Spinal cord (tissue), 10 donors: ENCODE measurements at places on chromosomes 3 and 15. TPM values are rescaled to one million over a fixed set of nuclear protein-coding genes. Genes with fewer than 3 reads are reported as not detected.

The TP63 gene
- total RNA-seq = 3.9 TPM

- no peak for DNase-seq
These were observed 9.6 kb upstream of the FAM107A start for GRCh38 chr3:58586776-58587192.

DNA sequence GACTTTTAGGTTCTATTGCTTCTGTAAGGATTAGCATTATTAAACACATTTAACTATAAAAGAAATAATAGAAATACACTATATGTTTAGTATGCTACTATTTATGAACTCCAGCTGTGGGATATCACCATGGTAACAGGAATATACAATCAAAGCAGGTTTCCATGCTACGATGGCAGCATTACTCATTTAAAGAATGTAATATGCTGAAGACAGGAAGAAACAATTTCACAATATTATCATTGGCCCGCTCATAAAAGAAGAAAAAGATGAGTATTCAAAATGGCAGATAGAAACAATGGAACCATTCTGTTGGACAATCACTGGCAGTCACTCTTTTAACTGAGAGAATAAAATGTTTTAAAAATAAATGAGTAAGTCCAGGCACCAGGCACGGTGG, 153.4 kb downstream of the CBLB start:
- DNase-seq = no peak

DNA sequence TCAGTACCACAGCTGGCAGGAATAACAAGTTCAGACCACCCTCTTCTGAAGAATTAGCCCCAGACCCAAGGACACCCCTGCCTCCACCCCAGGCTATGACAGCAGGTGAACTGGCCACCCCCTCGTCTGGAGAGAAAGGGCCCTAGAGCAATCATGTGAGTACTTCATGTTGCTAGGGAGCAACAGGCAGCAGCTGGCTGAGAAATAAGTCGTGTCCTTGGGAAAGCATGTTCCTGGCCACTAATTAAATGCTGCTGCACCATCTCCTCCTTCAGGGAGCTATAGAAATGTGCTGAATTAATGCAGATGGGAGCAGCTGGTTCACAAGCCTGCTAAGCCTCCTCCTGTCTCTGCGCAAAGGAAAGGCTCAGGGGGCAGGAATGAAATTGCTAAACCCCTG, 31.5 kb downstream of the MRPS11 start:
- peak; percentile 81 for DNase-seq

- DNase-seq = no peak
These were observed 135.6 kb downstream of the SOX2 start for GRCh38 chr3:181847276-181847675.

The DUOX1 gene
- 0.22 TPM for total RNA-seq

GRCh38 chr15:58924327-58924726, 9.2 kb downstream of the SLTM start:
- DNase-seq = no peak

DNA sequence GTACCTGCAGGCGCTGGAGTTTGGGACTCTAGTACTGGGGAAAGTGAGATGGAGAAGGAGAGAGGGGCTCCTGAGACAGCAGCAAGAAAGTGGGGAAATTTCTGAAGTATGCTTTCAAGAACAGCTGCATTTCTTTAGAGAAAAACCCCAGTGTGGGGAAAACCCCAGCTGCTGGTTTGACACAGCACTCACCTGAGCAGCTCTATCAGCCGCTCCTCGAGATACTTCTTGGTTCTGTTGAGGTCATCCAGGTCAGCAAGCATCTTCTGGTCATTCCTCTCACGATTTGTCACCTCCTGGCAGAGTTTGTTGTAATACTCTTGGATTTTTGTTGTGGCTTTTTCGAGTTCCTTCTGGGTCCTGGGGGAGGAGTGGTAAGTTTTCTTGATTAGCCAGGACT, 18.8 kb downstream of the CXCR6 start:
- no peak for DNase-seq

DNA sequence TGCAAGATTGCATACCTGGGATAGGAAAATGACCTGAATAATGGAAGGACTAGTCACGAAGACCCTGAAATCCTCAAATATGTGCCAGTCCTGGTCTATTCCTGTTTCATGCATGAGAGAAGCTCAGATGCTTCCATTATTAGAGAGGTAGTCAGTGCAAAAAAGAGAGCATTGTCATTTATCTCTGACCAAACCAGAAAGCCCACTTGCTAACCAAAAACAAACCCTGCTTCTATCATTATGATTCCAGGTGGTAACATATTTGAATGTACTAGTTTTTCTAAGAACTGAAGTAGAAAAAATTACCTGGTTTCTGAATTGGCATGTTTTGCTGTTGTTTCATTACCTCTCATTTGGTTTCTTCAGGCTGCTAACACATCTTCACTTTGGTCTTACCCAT, 160.8 kb upstream of the MANF start:
- DNase-seq = no peak

DNA sequence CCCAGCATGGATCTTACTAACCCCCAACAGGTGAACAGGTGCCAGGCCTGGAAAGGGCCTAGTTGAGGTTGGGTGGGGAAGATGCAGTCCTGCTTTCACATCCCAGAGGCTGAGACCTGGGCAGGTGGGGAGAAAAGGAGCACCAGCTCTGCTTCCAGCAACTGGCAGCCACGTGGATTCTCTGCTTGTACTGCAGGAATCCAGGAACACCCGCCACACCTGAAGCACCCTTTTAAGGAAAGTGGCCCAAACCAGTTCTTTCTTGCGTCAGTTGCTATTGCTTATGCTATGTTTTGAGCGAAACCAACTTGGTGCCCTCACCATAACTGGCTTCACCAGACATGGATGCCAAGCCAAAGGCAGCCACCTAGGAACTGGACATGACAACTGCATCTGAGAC, 28.1 kb upstream of the NEO1 start:
- no peak for DNase-seq

The SLC38A3 gene
- total RNA-seq = 51.0 TPM

DNA sequence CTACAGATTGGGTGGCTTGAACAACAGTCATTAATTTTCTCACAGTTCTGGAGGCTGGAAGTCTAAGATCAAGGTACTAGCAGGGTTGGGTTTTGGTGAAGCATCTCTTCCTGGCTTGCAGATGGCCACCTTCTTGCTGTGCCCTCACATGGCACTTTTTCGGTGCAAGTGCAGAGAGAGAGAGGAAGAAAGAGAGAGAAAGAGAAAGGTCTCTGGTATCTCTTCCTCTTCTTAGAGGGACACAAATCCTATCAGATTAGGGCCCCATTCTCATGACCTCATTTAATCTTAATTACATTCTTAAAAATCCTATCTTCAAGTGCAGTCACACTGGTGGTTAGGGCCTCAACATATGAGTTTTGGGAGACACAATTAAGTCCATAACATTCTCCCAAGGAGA, 167.1 kb downstream of the NFKBIZ start:
- no peak for DNase-seq

- DNase-seq = no peak
These were observed 77.3 kb downstream of the SMAD3 start for GRCh38 chr15:67142767-67143100.

- no peak for DNase-seq
These were observed 101.5 kb downstream of the DUT start for GRCh38 chr15:48432688-48433087.

GRCh38 chr15:70362886-70363285, 265.2 kb upstream of the TLE3 start:
- no peak for DNase-seq

The EXD1 gene
- 0.40 TPM for total RNA-seq

The POLQ gene
- total RNA-seq = 2.8 TPM
